Right forelimb (tissue), 1 donor: ENCODE measurements at places on chromosomes 2 and 18.

- no peak for DNase-seq
Observed at GRCh38 chr2:174873471-174873870, 109.2 kb upstream of the CHRNA1 start.

DNA sequence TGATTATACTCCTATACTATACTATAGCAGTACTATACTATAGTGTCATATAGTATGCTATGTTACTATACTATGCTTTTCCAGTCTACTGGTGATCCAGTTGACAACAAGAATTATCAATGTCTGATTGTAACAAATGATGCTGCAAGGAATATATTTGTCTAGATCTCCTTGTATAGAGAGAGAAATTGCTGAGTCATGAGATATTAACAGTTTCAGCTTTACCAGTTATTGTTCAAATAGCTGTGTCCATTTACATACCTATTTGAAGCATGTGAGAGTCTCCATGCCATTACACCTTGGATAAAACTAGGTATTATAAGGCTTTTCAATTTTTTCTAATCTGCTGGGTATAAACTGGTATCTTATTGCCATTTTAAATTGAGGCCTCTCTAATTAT lies 136.4 kb upstream of the SKOR2 start:
- no peak for DNase-seq

- no peak for DNase-seq
Observed at GRCh38 chr2:227789803-227790202, 23.8 kb upstream of the CCL20 start.

DNA sequence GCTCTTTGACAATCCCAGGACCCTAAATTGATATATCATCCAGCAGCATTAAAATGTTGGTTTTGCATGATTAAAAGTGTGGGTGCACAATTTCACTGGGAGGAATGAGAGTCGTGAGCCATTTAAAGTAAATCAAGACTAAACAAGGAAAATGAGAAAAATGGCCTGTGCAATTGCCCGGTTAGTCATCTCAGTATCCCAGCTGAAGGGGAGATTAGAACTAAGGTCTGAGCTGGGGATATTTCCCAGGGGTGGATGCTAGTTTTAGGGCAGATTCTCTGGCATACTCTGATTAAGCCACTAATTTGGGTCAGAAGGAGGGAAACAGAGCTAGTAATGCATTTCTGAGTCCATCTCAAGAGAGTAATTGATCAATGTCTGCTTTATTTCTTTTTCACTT lies 177.2 kb downstream of the EN1 start:
- no peak for DNase-seq

- DNase-seq: no peak
Observed at GRCh38 chr2:210635257-210635656, 78.9 kb downstream of the CPS1 start.

GRCh38 chr18:44693030-44693784 lies 12.5 kb downstream of the SETBP1 start:
- no peak for DNase-seq

DNA sequence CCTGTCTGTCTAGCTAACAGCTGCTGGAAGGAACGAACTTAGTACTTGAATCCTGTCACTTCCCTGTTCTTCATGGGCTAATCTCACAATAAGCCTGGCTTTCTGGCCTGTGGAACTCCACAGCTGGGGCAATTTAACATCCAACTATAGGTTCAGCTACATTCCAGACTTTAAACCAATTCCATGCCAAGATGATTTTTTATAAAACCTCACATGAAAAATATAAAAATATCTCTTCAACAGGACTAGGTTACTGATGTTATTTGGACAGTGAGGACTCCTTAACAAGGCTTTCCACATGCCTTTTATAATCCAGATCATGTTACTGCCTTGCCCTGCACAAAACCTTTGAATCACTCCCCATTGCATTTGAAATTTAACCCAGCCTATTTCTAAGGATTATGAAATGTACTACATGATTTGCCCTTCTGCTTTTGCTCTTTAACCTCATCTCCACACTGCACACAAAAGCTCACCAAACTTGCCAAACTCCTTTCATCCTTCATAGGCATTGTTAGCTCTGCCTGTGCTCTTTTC lies 863.2 kb upstream of the CHAC2 start:
- no peak for DNase-seq

GRCh38 chr2:113679457-113679856 lies 52.4 kb downstream of the RABL2A start:
- no peak for DNase-seq

- peak; percentile 96 for DNase-seq
Observed at GRCh38 chr2:235493775-235494715, at the start of gene AGAP1. AGAP1 (plus strand) TSS chr2:235494043.

GRCh38 chr2:221444106-221444505 lies 128.0 kb downstream of the EPHA4 start:
- DNase-seq: no peak

GRCh38 chr2:216423071-216423470 lies 10.8 kb downstream of the SMARCAL1 start:
- DNase-seq: no peak

GRCh38 chr18:3906116-3906750 lies 456.3 kb downstream of the TGIF1 start:
- DNase-seq: no peak

- no peak for DNase-seq
Observed at GRCh38 chr2:212752730-212753351, 214.2 kb upstream of the ERBB4 start.

GRCh38 chr2:67013821-67014220 lies 383.3 kb upstream of the ETAA1 start:
- no peak for DNase-seq

DNA sequence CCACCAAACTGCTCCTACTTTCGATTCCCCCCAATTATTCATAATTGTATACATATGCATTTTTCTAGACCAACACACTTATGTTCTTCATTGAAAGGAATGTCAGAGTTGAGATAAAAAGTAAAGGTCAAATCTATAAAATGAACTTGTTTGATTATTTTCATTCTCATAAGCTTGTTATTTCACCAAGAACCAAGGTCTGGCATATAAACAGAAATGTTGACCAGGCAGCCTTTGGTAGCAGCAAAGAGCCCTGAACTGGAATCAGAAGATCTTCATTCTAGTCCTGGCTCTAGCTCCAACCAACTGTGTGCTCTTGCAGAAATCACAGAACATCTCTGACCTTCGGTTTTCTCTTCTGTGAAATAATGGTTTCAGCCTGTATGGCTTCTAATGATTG lies 42.9 kb downstream of the RBKS start:
- no peak for DNase-seq

DNA sequence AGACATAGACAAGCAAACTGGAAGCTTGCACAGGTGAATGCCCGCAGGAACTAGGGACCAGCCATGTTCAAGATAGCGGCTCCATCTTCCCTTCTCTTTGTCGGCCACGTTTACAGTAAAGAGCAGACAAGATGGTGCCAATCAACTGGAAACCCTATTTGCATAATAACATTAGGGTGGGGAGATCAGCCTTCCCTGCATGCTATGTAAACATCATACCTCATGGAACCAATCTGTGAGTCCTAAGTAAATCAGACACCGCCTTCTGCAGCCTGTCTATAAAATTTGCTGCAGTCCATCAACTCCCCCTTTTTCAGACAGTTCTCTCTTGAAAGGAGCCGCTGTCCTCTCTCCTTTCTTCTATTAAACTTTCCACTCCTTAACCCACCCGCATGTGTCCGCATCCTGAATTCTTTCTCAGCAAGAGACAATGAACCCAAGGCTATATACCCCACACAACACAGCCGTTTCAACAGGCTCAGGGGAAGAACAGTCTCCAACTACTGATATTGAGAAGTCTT lies 384.4 kb downstream of the EIPR1 start:
- no peak for DNase-seq

DNA sequence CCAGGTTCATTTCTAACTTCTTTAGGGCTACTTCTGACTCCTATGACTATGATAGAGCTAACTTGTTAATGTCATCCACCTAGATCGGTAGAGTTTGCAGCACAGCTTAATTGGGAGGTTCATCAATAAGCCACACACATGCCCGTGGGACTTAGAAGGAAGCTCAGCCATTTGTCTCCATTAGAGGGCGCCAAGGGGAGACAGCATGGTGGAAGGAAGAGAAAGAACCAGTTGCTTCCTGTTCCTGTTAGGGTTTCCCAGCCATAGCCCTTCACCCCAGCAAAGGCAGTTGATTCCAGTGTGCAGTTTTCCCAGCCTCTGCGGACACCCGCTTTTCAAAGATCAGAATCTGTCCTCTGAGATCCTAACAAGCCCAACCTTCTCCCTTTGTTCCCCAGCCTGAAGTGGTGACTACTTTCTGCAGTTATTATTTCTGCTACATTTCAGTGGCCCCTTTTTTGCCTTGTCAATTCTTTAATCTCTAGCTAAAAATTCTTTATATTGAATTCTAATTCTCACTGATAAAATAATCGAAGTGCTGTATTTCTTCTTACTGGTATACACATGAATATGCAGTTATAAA lies 30.3 kb downstream of the MAIP1 start:
- DNase-seq: no peak

DNA sequence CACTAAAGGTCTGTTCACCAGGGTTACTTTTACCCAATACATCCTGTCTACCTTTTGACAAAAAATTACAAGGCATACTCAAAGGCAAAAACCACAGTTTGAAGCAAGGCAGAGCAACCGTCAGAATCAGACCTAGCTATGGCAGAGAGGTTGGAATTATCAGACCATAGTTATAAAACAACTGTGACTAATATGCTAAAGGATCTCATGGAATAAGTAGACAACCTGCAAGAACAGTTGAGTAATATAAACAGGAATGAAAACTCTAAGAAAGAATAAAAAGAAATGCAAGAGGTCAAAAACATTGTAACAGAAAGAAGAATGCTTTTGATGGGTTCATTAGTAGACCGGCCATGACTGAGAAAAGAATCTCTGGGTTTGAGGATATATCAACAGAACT lies 318.8 kb upstream of the KCNH7 start:
- DNase-seq: no peak

- peak; percentile 25 for DNase-seq
Observed at GRCh38 chr2:120424274-120424796, 78.4 kb downstream of the INHBB start.

- DNase-seq: no peak
Observed at GRCh38 chr2:38922389-38922788, 32.7 kb downstream of the ARHGEF33 start.

DNA sequence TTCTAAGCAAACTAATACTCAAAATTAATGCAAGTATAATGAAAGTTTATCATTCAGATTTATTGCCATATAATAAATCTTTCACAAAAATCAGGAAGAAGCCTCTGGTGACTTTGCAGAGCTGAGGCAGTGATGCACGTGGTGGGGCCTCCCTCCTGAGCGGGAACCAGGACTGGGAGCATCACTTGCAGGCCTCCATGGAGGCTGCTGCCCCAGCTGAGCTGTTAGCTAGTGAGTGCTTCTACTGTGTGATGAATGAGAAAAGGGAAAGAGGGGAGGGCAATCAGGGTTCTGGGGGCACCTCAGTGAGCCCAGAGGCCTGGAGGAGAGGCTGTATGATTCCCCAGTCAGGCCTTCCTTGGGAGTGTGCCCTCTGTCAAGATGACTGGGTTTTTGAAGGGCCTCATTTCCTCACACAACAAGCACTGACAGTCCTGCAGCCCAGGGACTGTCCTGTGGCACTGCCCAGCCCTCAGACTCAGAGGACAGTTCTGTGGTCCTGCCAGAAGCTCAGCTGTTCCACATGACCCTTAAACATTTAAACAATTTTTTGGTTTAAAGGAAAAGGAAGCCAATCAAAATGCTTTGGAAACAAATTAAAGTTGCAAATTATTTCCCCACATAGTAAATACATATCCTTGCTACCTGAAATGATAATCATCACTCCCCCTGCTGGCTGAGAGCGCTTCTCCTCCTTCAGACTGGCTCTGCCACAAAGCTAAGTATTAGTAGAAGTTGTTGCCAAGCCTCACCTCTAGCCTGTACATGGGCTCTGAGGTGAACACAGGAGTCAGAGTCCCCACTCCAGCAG lies 90.9 kb upstream of the SMAD7 start:
- no peak for DNase-seq

DNA sequence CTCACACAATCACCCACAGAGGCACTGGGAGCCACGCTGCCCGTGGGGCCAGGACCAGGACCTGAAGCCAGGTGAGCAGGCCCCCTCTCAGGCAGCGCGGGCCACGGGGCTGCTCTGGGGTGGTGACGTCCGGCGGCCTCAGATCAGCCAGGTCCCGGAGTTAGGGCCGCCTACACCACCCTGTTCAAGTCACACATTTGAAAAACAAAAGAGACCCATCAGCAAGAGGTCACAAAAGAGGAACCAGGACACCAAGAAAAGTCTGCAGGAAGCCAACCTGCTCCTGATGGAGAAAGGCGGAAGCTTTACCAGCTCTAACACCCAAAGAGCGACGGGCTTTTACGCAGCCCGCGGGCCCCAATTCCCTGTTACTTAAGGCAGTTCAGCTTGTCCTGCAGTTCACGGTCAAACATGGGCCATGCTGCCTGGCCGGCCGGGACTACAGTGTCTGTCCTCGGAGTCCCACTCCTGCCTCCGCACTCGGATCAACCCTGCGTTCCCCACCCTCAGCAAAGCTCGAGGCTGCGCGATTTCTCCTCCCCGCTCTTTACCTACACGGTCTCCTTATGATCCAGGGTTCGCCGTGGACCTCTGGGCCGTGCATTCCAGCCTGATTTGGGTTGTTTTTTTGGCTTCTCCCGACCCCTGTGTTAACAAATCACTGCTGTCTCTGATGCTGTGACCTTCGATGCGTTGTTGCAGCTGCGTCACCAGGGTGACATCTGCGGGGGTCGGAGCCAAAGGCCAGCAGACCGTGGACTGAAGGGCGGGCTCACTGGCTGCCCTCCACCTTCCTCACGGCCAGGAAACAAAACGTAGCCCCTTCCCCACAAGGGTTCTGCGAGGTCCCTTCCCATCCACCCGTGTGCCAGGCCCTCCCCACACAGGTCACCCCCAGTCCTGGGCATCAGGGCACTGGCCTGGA lies 31.0 kb downstream of the SNORC start:
- no peak for DNase-seq

- DNase-seq: no peak
Observed at GRCh38 chr2:135163306-135163705, 111.2 kb downstream of the RAB3GAP1 start.

DNA sequence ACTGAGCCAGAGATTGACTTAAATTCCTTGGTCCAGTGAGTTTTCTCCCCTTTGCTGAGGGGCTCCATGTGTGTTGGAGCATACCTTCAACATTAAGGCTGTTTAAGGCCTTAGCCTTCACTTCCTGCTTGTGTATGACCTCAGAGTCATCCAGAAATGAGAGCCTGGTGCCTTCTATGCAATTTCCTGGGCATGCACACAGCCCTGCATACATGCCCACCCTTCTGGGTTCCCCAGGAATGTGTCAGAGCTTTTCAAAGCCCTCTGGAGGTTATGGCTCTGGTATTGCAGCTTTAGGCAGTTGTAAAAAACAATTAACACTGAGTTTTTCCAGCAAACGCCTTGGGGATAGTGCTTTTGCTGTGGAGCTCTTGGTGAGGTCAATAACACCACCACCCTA lies 16.7 kb downstream of the IL1R1 start:
- no peak for DNase-seq

DNA sequence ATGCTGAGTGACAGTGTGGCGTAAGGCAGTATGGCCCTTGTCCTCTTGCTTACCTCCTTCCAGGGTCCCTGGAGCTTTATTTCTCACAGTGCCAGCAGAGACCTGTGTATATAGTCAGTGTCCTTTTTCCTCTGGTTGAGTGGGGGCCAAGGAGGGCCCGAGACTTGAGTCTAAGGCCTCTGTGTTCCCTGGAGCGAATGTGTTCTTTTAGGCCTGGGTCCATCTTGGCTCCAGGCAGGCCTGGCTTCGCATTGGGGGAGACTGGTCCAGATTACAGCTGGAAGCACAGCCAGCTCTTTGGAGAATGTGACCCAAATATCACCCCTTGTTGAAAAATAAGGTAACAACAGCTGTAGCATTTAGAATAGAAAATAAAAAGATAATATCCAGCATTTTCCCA lies 5.0 kb downstream of the VAMP5 start:
- DNase-seq: no peak
